NCI-H524 (cell line): ENCODE measurements at places on chromosomes 12 and 14.

DNA sequence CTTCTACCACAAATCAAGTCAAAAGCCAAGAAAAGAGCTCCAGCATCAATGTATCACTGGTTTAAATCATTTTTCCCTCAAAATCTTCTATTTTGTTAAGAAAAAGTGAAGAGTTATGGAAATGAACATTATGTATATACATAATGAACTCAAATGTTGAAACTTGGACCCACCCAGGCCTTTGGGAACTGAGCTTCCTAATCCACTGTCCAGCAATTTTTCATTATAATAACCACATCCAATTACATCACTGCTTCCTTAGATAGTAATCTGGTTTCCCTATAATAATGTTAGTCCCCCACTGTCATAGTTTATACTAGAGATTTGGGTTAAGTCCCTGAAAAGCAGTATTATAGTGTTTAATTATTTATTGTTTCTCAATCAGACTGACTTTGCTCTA is 170.9 kb downstream of the PIK3C2G start:
- no peak for DNase-seq

DNA sequence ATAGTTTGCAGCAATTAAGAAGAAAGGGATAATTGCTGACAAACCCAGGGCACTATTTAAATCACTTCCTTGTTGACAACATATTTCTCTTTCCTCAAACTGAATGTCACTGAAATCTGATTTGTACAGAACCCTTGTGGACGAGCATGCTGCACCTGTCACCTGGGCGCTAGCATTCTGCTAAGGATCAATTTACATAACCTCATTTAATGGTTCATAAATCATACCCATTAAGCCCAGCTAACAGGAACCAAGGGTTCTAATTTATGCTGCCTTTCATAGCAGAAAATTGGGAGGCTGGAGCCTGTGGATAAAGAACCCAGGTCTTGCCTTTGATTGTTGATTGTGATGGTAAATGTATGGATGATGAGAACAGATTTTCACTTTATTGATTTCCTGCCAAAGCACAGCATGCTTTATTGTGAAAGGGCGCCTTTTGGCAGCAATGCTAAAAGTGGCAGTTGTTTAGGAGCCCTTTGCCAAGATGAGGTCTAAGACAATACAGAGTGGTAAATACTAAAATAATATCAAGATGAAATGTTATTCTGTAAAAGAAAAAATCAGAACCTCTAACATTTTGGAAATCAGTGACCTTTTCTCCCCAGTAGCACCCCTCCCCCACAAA is 95.4 kb downstream of the NKX2-1 start:
- DNase-seq: peak; percentile 29

GRCh38 chr14:63928744-63929174 is 76.0 kb downstream of the SYNE2 start:
- no peak for DNase-seq

- no peak for DNase-seq
Measured at GRCh38 chr12:71456316-71456715, 16.7 kb downstream of the LGR5 start.

GRCh38 chr14:50835280-50835679 is 4.3 kb upstream of the NIN start:
- no peak for DNase-seq

- peak; percentile 90 for DNase-seq
Measured at GRCh38 chr14:94593376-94593748, 12.1 kb downstream of the SERPINA5 start.

DNA sequence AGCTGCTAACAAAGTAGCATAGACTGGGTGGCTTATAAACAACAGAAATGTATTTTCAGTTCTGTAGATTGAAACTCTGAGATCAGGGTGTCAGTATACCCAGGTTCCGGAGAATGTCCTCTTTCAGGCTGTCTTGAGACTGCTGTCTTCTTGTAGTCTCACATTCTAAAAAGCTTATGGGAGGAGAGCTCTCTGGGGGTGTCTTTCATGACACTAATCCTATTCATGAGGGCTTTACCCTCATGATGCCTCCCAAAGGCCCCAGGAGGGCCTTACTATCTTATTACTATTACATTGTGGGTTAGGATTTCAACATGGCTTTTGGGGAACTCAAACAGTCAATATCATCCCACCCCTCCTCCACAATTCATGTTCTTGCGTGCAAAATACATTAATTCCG is 94.3 kb downstream of the AEBP2 start:
- no peak for DNase-seq

GRCh38 chr14:68661226-68662225 is 131.3 kb downstream of the ZFP36L1 start:
- no peak for DNase-seq

DNA sequence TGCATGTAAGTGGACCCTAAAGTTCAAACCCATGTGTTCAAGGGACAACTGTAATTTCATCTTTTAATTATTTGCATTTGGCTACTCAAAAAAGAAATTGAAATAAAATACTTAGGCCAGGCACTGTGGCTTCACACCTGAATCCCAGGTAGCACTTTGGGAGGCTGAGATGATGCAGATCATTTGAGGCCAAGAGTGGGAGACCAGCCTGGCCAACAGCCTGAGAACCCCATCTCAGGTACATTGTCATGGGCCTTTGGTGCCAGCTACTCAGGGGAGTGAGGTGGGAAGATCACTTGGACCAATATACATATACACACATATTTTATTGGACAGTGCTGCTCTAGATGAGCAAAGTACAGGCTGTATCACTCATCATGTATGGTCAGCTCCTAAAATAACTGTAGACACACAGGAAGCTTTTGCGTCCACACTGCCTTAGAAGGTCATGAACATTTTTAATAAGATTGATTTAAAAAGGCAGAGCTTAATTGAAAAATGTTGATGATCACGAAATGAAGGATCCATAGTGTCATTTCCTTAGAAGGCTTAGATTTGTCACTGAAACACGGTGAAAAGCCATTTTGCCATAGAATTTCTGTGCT is 2.5 kb upstream of the ZCCHC8 start:
- DNase-seq: no peak

GRCh38 chr12:25186038-25186787 is 8.7 kb downstream of the DNAI7 start:
- no peak for DNase-seq

DNA sequence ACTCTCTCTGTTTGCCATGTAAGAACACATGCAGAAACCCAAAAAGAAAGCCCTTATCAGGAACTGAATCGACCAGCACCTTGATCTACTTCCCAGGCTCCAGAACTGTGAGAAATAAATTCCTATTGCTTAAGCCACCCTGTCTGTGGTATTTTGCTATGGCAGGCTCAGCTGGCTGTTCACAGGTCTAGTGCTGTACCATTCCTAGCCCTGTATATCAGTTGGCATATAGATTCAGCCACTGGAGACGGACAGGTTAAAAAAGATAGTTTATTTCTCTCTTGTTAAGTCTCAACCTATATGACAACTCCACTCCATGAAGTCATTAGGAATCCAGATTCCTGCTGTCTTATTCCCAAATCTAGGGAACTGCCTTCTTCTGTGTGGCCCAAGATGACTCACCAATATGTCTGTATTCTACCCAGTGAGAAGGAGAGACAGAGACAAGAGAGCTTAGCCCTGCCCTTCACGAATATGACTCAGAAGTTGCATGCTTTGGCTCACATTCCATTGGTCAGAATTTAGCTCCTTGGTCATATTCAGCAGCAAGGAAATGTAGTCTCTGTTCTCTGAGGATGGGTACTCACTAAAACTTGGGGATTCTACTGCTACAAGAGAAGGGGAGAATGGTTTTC is 57.0 kb downstream of the PLEKHG7 start:
- DNase-seq: no peak

DNA sequence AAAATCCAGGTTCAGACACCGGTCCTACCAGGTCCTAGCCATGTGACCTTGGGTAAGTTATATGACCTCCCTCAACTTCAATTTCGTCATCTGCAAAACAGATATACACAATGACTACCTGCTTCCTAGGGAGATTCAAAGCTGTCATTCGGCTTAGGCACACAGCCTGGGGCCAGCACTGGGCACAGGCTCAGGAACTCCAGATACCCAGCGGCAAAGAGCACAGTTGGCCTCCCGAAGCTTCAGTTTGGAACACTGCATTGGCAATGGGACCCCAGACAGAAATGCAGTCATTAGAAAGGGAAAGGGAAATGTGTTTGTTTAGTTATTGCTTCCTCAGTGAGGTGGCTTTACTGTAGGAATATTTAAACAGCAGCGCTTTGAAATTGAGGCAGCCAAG is 11.4 kb downstream of the PLEKHG6 start:
- no peak for DNase-seq

DNA sequence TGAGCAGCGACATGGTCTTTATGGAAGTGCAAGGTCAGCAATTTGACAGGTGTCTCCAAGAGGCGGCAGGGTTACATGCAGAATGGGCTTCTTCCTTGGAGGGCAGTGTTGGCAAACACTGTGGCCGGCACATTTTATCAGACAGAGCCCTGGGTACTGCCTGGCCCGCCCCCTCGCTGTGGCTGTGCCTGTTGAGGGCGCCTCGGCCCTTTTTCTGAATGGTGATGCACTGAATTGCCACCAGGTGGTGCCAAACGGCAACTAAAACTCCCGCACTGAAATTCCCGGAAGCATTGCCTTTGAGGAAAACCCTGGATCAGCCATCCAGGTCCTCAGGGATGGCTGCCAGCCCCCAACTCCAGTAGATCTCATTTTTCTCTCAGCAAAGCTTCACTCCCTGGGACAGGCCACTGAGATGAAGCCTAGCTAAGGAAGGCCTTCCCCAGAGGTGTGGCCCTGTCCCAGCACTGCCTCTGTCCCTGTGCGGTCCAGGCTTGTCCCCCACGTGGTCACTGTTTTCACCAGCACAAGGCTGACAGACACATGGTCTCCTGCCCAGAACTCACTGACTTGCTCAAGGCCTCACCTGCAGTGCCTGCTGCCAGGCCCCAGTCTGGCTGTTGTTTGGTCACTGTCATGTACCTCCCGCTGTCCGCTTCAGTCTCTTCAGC is 73.6 kb downstream of the TESC start:
- DNase-seq: peak; percentile 66

DNA sequence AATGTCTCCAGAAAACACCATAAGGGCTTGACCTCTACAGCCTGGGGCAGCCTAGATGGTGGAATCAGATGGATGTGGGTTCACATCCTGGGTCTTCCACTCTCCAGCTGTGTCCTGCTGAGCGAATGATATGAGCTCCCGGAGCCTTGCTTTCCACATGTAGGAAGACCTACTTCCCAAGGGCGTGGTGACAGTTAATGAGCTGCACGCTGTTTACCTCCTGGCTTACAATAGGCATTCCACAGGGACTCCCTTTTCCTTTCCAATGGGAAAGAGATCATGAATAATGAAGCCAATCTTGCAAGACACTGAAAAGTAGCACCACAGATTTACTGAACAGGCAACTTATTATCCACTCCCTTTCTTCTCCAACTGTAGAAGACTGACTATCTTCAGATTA is 46.1 kb downstream of the TMTC1 start:
- DNase-seq: no peak

- no peak for DNase-seq
Measured at GRCh38 chr12:73677520-73678291, 859.9 kb upstream of the ATXN7L3B start.

- no peak for DNase-seq
Measured at GRCh38 chr14:51473808-51474565, 177.7 kb upstream of the FRMD6 start.
